ENCODE measurements at places on chromosomes 2 and 18.

GRCh38 chr2:2230433-2230817, 100.7 kb downstream of the MYT1L start:
- DNase-seq: peak; percentile 23

GRCh38 chr2:656676-657075, 20.5 kb downstream of the TMEM18 start:
- no peak for DNase-seq

GRCh38 chr2:154707994-154708575, 9.6 kb downstream of the KCNJ3 start:
- no peak for DNase-seq

DNA sequence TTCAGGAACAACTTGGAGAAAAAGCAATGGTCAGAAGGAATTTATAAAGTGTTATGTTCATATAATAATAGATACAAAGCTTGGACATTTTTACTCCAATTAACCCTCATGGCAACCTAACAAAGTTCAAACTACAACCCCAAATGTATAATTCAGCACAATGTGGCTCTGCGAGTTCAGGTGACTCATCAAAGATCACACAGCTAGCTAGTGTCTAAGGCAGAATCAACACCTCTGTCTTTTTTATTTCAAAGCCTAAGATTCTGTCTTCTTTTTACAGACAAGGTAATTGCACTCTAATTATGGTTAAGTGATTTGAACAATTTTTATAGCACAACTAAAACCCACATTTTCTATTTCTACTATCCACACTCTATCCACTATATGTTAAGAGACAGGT, 90.5 kb downstream of the CHST9 start:
- DNase-seq: no peak

DNA sequence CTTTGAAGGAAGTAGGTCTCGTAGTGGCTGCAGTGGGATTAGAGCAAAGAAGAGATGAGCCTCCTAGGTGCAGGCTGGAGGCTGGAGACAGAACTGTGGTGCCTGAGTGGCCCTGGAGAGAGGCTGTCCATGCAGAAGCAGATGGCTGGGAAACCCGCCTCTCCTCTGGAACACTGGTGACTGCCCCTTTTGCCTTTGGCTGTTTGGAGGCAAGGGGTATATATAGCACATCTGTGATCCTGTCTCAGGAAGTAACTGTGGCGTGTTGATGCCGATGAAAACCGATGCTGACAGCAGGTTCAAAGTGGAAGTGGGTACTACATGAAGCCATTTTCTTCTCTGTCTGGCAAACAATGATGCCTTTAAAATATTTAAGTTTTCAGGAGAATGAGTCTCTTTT, 43.5 kb downstream of the SLC9A2 start:
- DNase-seq: no peak

GRCh38 chr18:23230686-23231085, 95.4 kb downstream of the CABLES1 start:
- no peak for DNase-seq

- no peak for DNase-seq
These were observed 229.4 kb upstream of the MMADHC start for GRCh38 chr2:149816756-149817551.

GRCh38 chr2:224938651-224939182, 103.6 kb downstream of the DOCK10 start:
- peak; percentile 27 for DNase-seq

Measured in NCI-H774 (cell line).